ENCODE measurements at places on chromosomes 3 and 15.

DNA sequence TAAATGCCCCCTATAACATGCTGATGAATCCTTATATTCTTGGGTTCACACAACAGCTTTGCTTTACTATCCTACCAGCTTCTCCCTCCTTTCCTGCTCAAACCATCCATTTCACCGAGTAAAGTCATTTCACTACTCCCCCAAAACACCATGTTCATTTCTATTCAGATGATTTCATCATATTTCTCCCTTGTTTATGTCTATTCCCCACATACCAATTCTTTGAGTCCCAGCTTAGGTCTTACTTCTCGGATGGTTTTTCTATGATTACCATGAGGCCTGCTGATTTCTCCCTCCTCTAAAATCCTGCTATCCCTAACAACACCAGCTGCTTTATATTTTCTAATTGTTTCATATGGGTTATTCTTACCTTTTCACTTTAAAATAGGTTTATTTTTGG lies 231.4 kb downstream of the TIGIT start:
- no peak for DNase-seq

DNA sequence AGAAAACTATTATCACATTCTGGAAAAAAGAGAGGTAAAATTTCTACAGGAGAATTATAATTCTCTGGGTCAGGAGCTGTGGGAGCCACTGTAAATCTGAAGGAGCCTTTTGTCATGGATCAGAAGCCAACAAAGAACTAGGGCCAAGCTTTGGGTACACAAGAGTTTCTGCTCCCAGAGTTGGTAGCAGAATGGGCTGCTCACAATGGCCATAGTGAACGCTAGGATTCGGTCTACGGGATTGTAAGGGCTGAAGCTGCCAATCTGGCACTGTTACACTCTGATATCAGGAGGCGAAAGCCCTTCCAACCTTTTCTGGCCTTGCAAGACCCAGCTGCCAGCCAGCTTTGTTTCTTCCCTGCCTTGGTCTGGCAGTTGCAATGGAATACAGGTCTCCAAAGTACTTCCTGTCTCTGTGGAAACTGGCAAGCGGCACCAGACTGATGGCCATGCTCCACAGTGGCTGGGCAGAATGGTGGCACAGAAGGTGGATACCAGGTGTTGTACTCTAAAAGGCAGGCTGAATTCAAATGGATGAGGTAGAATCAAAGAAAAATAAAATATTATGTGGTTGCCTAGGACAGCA lies 831.7 kb downstream of the CADM2 start:
- DNase-seq, result no peak

- DNase-seq, result no peak
Observed at GRCh38 chr3:7999384-7999783, 502.2 kb upstream of the LMCD1 start.

GRCh38 chr15:78315686-78316282 lies 16.4 kb upstream of the SKIC8 start:
- no peak for DNase-seq

GRCh38 chr3:35974872-35975271 lies 335.5 kb downstream of the ARPP21 start:
- no peak for DNase-seq

- no peak for DNase-seq
Observed at GRCh38 chr15:82807920-82808633, 1.4 kb upstream of the WHAMM start.

- no peak for DNase-seq
Observed at GRCh38 chr3:141426404-141427034, 58.2 kb downstream of the ZBTB38 start.

DNA sequence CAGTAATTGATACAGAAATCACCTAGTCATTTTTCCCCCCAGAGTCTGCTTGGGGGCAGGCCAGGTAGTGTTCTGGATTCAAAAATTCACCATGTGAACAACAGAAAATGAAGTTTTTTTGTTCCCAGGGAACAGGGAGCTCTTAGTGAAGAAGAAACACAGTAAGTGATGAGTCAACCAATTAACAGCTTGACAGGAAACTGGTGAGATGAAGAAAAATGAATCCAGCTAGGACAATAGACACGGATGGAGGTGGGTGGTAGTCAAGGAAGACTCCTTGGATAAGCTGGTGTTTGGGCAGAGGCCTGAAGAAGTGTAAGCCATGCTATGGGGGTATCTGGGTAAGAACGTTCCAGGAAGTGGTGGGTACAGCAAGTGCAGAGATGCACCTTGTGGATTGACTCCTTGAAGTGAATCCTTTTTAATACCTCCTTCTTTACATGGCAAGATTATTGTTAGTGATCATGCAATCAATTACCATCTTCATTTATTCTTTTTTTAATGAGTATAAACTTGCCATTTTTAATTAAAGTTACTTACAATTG lies 339.9 kb upstream of the RGMA start:
- no peak for DNase-seq

- DNase-seq, result no peak
Observed at GRCh38 chr15:74185710-74186348, 12.3 kb downstream of the ISLR start.

GRCh38 chr3:87173776-87174175 lies 53.3 kb upstream of the CHMP2B start:
- DNase-seq, result no peak

GRCh38 chr3:189573004-189573403 lies 58.2 kb upstream of the TP63 start:
- DNase-seq, result no peak

DNA sequence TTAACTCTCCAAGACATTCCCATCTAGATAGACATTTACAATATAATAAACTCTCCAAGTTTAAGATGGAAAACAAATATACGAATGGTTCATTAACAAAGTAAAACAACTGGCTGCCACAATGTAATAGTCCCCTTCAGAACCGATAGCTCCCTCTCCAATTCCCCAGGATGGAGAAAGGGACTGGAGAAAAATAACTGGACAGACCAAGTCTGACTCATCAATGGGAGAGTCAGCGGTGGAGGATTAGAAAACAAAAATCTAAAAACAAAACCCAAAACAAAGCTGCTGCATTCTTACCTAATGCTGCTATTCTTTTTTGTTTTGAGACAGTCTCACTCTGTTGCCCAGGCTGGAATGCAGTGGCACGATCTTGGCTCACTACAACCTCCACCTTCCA lies 468.1 kb downstream of the SHQ1 start:
- DNase-seq, result no peak

- no peak for DNase-seq
Observed at GRCh38 chr15:56148064-56148463, 95.6 kb downstream of the RFX7 start.

DNA sequence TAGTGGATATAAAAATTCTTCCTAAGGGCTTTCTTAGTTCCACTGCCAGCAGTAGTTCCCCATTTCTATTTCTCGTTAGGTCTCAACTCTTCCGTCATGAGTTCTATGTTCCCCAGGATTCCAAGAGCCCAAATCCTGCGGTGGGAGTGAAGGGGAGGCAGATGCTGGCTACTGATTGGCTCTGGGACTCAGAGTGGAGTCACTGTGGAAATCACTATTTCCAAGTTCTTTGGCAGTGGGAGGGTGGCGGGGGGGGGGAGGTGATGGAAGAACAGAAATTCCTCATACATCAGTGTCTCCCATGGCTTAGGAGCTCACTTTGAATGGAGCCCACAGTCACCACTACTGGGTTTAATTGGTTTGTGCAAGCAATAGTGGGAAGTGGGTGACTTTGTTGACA lies 5.6 kb downstream of the CCR1 start:
- no peak for DNase-seq

DNA sequence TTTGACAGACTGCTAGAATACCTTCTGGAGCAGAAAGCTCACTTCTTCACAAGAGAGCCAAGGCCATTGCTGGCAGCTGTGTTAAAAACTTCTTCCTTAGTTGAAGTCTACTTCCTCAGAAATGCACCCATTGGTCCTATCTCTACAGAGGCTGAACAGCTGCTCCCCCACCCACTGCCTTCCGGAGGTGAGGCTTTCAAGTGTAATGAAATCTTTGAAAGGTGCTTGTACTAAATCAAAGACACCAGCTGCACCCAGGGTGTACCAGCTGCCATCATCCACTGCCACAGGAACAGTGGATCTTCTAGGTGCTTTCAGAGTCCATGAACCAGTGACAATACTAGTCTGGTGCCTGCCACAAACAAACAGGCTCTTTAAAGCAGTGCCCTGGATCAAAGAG lies 26.4 kb upstream of the HERC1 start:
- DNase-seq, result peak; percentile 33

- no peak for DNase-seq
Observed at GRCh38 chr15:94287794-94288246, 56.5 kb downstream of the MCTP2 start.

- DNase-seq, result no peak
Observed at GRCh38 chr15:95872366-95872771, 458.1 kb upstream of the NR2F2 start.

DNA sequence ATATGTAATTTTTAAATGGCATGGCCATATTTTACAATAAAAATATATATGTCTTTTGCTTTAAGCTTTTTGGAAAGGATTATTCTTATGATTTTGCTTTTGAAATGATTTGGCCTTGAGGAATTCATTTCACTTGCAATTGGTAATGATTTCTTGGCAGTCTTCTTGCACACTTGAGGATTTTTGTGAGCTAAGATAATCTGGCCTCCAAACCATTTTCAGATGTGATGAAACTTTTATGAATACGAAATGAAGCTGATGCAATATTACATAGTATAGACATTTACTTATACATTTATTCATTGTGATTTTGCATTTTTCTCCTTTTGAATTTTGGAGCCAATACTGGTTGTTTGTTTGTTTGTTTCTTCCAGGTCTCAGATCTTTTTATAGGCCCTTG lies 6.4 kb upstream of the SH2D7 start:
- no peak for DNase-seq

- DNase-seq, result no peak
Observed at GRCh38 chr15:100531823-100532327, 3.1 kb upstream of the CERS3 start.

DNA sequence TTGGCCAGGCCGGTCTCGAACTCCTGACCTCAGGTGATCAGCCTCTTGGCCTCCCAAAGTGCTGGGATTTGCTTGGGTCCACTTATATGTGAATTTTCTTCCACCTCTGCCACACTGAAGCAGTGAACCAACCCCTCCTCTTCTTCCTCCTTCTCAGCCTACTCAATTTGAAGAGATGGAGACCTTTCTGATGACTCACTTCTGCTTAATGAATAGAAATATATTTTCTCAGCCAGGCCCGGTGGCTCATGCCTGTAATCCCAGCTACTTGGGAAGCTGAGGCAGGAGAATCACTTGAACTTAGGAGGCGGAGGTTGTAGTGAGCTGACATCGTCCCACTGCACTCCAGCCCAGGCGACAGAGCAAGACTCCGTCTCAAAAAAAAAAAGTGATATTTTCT lies 46.8 kb upstream of the GATM start:
- no peak for DNase-seq

DNA sequence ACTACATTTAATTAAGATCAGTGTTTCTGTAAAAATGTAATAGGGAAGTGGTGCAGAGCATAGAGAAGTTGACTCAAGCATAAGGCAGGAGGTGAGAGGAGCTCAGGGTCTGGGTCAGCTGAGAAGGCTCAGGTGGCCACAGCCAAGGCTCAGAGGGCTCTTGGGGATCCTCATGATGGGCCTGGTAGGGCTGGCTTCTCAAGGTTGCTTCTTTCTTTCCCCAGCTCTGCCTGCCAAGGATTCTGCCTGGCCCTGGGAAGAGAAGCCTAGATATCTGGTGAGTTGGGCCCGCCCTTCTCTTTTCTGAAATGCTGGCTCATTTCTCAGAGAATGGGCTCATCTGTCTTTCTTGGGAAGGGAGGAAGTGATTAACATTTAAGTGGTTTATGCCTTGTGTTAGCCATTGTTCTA lies 6.5 kb downstream of the ZNF589 start:
- no peak for DNase-seq

- no peak for DNase-seq
Observed at GRCh38 chr3:171883257-171883892, 40.2 kb downstream of the TMEM212 start.

GRCh38 chr3:59185591-59186369 lies 136.0 kb upstream of the CFAP20DC start:
- DNase-seq, result no peak

Data from stimulated activated CD4-positive, alpha-beta T cell treated with anti-CD3 and anti-CD28 coated beads, TNF-alpha, amount 100 ng/mL, for 1 hour (primary cell).